Stimulated activated CD4-positive, alpha-beta T cell treated with anti-CD3 and anti-CD28 coated beads, Interleukin-12 subunit alpha, Interleukin-12 subunit beta, amount 100 ng/mL, for 4 hours (primary cell): ENCODE measurements at places on chromosomes 16 and 17.
A peak's percentile ranks its signal among the peaks of the same experiment; 100 is the strongest.

DNA sequence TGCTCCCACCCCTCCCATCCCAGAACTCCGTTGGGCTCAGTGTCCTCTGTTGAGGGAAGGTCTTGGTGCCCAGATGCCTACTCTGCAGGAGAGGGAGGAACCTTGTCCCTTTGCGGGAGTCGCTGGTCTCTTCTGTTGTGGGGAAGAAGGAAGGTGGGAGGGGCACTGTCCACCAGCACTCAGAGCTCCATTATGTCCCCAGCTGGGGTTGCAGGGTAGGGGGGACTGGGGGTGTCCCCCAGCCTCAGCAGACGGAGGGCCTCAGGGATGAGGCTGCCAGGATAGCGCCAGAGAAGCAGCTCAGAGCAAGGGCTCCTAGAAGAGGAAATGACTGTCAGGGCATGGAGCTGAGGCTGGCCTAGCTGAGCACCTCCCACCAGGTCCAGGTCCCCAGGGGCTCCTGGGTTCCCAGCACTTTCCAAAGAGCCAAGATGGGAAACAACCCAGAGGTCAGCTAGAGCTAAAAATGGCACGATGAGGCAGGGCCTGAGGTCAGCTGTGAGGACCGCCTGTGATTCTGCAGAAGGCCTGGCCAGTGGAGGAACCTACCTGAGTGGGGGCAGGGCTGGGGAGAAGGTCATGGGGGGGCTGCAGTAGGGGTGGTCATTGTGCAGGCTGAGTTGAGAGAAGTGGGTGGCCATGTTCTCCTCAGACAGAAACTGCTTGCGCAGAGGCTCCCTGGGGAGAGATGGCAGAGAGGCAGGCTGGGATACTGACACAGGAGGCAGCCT lies 893 bp downstream of the HCFC1R1 start:
- DNase-seq = no peak

- DNase-seq = no peak
These were observed 21.7 kb downstream of the PRMT7 start for GRCh38 chr16:68332411-68333121.

- no peak for DNase-seq
These were observed 26.1 kb downstream of the LGALS3BP start for GRCh38 chr17:78953356-78954350.

GRCh38 chr17:77441130-77441920 lies 300.6 kb downstream of the SEC14L1 start:
- no peak for DNase-seq

DNA sequence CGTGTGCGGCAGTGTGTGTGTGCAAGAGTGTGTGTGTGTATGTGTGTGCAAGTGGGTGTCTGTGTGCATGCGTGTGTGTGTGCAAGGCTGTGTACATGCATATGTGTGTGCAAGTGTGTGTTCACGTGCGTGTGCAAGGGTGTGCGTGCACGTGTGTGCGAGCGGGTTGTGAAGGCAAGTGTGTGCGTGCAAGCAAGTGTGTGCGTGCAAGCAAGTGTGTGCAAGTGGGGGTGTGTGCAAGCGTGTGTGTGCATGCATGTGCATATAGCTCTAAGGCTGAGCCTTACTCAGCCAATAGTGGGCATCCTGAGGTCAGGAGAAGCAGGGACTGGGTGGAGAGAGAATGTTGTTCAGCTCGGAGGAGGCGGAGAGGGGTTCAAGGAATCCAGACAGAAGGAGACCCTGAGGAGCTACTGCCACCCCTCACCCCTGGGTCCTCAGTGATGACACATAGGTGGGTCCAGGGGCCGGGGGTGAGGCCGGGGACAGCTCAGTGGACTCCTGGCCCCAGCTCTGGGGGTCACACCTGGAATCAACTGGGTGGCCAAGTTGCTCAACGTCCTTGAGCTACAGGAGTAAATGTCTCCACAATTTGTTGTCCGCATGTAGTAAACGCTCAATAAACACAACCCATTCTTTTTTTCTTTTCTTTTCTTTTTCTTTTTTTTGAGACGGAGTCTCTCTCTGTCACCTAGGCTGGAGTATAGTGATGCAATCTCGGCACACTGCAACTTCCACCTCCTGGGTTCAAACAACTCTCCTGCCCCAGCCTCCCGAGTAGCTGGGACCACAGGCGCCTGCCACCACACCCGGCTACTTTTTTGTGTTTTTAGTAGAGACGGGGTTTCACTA lies 1.8 kb downstream of the PRR29 start:
- no peak for DNase-seq

DNA sequence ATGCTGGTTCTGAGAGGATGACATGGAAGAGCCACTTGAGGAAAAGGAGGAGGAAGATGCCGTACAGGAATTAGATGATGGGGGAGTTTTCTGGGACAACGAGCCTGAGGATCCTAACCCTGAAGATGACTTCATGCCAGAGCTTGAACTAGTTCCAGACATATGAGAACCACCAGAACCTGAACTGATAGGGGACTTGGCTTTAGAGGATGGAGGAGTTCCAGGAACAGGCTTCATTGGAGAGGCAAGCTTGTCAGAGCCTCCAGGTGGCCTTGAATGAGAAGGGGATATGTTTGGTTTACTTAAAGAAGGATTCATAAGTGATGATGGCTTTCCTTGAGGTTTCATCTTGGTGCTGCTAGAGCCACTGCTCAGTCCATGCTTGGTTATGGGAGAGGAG lies 6.9 kb upstream of the FBXL20 start:
- no peak for DNase-seq

DNA sequence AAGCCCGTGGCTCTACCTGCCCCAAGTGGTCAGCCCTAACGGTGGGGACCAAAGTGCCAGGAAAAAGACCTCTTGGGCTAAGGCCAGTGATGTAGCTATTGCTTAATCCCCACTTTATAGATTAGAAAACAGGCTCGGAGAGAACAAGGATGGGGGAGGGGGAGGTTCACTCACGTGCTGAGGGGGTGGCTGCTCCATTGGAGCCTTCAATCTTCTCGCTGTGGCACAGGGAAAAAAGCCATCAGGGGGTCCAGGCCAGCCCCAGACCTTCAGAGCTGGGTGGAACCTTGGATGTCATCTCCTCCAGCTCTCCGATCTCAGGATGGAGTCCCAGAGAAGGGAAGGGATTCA lies 45.9 kb downstream of the SRCIN1 start:
- no peak for DNase-seq

DNA sequence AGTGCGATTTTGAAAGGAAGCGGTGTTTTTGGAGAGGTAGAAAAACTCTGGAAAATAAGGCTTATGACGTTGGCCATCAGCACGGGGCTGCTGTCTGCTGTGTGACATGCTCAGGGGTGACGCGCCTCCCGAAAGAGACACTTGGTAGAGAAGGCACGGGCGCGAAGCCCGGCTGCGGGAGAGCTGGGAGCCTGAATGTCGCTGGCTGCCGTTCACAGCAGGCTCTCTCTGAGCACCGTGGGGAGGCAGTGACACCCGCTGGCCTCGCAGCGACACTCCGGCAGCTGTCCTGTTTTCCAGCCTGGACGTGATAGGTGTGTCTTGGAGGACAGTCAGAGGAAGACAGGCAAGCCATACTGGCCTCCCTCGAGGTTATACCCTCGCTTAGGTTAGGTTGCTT lies 759.1 kb upstream of the RBFOX1 start:
- DNase-seq = no peak

DNA sequence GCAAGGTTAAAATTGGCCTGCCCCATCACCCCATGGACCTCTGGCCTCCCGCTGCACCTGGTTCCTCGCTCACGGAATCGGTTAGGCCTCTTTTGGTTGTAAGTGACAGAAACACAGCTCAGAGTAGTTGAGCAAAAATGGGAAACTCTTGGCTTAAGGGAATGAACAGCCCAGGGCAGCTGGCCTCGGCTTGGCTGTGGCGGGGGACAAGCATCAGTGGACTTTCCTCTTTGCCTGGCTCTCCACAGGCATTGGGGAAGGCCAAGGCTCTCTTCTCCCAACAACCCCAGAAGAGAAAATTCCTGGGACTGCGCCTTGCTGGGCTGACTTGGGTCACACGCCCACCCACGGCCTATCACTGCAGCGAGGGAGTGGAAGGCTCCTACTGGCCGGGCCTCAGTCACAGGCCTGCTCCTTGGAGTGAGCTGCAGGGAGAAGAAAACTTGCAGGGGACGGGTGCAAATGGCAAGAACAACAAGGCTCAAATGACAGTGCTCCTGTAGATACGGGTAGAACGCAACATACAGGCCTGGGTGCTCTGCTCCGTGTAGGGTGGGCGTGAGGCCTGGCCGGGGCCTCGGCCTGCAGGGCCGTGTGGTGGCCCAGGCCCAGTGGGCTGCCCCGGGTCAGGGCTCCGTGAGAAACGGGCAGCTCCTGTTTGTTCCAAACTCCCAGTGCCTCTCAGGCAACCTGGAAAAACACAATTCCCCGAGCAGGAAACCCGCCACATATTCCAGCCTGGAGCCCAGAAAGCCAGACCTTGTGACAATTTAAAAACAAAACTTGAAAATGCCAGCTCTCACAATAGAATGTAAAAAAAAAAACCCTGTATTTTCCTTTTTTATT lies 25.0 kb upstream of the ATP2A3 start:
- DNase-seq = no peak

GRCh38 chr17:78999947-79000395 lies 9.6 kb downstream of the CANT1 start:
- DNase-seq = no peak

DNA sequence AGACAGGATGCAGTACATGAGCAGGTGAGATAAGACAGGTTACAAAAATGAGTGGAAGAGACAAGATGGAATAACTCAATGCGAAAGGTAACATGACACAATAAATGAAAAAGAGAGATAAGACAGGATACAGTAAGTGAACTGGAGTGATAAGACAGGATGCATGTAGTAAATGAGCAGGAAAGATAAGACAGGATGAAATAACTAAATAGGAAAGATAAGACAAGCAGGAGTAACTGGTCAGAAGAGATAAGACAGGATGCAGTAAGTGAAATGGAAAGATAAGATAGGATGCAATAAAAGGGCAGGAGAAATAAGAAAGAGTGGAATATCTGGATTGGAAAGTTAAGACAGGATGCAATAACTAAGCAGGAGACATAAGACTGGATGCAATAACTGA lies 8.3 kb upstream of the MYH4 start:
- no peak for DNase-seq

- DNase-seq = no peak
These were observed at the start of gene P2RX1 for GRCh38 chr17:3915995-3916696. P2RX1 (minus strand) TSS chr17:3916465; CDS start chr17:3916225, 240 bp downstream.

GRCh38 chr16:71367241-71367976 lies 8.9 kb downstream of the CALB2 start:
- DNase-seq = peak; percentile 12

- no peak for DNase-seq
These were observed 3.2 kb upstream of the KRT10 start for GRCh38 chr17:40825599-40825998.

- no peak for DNase-seq
These were observed 643.7 kb downstream of the MAF start for GRCh38 chr16:78956859-78957258.

DNA sequence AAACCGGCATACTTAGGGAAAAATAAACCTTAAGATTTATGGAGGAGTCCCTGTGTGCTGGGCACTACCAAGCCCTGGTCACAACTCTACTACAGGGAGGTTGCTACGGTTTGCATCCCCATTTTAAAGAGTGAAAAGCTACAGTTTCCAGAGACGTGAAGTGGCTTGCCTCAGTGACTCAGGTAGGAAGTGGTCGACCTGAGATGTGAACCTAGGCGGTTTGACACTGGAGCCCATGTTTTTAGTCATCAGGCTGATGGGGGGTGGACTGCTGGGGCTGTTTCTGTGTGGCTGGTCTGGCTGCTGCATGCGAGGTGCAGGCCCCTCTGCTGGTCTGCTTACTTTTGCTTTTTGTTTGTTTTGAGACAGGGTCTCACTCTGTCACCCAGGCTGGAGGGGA lies 6.6 kb downstream of the COX6A2 start:
- DNase-seq = no peak

- no peak for DNase-seq
These were observed 424.4 kb downstream of the PMP22 start for GRCh38 chr17:14840616-14841231.

DNA sequence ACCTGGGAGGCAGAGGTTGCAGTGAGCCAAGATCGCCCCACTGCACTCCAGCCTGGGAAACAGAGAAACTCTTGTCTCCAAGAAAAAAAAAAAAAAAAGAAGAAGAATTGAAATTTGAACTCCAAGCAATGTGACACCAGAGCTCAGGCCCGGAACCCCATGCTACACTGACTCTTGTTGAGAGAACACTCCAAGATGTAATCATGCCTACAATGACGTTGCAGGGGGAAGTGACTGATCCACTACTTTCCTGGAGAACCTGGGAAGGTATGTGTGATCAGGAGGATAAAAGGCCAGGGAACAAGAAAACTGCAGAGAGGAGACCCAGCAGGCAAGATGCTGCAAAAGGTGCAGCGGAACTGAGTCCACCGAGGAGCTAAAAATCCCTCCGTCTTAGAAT lies 57.9 kb downstream of the ADCY9 start:
- no peak for DNase-seq

DNA sequence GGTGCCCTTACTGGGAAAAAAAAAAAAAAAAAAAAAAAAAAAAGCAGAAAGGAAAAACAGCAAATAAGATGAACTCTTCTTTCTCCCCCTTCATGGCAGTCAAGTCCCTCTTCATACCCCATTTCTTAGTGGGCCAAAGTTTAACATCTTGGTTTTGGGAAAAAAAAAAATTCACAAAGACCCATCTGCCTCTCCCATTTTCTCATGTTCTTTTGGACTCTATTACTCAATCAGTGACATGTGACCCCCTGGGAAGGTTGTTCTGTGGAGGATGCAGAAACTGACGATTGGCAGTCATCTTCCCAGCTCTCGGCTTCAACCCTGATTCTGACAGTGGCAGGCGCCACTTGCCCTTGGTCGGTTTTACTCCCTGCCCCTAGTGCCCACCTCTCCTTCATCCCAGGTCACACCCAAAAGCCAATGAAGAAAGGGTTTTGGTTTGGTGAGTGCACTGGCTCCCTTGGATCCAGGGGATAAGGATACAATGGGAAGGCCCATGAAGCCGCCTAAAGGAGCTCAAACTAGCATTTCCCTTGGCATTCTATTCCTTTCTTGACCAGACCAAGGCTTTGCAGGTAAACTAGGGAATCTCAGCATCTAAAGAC lies 60.7 kb upstream of the TBX2 start:
- DNase-seq = no peak

- no peak for DNase-seq
These were observed 1.3 kb downstream of the GPATCH8 start for GRCh38 chr17:44501866-44502375.

DNA sequence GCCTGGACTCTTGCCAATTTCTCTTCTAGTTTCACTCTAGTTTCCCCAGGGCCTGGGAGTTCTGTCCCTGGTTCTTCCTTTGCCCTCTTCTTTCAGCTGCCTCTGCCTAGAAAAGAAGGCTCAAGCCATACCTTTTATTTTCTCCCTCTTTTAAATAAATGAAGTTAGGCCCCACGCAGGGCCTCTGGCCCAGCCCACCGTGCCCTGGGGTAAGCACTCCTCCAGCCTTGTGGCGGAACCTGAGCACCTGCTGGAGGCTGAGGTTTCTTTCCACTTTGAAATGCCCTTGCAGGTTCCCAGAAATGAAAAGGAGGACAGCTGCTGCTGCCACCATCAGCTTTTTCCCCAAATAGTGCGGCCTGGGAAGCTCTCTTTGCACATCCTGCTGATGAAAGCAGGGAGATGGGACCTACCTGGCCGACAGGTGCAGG lies 139.4 kb downstream of the CCDC182 start:
- DNase-seq = no peak
